ENCODE measurements at places on chromosomes 11 and 22.

DNA sequence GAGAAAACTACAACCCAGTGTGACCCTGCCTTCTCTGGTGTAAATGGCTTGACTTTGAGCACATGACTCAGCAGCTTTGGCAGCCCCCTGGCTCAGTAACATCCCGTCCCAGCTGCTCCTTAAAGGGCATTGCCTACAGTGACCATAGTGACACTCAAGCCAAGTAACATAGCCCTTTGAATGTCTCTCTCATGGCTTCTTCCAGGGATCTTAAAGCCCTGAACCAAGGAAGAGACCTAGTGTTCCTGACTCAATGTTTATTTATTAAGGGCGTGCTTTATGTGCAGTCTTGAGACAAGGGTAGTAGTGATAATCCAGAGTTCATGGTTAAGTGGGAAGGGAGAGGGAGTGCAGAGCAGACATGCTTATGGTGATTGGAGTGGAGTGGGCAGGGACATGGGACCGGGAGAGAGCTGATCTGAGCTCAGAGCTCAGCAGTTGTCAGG, 125.7 kb downstream of the PARVA start:
- DNase-seq: no peak

DNA sequence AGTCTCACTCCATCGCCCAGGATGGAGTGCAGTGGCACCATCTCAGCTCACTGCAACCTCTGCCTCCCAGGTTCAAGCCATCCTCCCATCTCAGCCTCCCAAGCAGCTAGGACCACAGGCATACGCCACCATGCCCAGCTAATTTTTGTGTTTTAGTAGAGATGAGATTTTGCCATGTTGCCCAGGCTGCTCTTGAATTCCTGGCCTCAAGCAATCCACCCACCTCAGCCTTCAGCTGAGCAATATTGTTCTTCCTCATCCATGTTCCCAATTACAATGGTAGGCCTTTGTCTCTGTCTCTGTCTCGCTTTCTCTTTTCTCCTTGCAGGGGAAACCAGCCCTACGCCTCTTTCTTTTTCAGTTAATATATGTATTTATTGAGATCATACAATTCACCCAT, 10.3 kb downstream of the HSPA8 start:
- DNase-seq: peak; percentile 59

- DNase-seq: no peak
These were observed 55.3 kb downstream of the KIRREL3 start for GRCh38 chr11:126945319-126945718.

GRCh38 chr11:114302663-114303062, 6.5 kb downstream of the NNMT start:
- no peak for DNase-seq

DNA sequence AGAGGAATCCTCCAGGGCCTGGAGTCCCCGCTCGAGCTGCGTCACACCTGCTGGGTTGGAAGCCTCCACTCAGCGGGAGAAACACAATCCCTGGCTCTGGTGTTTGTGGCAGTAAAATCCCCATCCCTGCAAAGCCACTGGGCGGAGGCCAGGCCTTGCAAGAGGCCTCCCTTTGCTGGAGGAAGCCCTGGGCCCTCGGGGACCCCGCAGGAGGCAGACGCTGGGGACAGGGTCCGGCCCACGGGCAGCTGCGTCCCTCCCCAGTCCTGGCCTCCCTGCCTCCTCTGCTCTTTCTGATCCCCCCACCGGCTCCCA, 194.7 kb downstream of the BRD1 start:
- DNase-seq: no peak

DNA sequence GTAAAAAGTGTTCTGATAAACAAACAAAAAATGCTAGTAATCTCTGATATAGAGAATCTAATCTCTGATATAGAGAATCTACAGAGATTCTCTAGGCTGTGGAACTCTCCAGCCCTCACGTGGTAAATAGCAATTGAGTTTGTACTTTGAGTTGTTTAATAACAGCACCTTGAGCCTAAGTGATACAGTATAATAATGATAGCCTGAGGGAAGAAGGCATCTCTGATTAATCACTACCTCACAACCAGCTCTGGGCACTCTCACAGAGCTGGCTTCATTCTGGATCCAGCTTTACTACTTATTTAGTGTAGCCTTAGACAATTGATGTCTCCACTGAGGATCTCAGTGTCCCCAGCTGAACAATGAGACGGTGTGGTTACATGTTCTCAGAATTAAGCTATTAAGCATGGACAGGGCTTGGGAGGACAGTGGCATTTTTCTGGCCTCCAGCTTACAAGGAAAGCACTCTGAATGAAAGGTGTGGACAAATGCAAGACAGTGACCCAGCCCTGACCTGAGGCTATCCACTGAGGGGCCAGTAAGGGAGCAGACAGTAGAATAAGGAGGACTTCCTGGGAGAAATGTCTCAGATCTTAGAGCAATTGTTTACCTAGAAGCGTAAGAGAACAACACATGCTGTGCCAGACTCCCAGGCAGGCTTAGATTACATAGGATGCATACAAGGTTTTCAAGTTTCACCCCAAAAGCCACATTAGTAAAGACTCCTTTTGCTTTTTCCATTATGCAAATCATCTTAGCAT, 88.7 kb upstream of the DRD2 start:
- no peak for DNase-seq

DNA sequence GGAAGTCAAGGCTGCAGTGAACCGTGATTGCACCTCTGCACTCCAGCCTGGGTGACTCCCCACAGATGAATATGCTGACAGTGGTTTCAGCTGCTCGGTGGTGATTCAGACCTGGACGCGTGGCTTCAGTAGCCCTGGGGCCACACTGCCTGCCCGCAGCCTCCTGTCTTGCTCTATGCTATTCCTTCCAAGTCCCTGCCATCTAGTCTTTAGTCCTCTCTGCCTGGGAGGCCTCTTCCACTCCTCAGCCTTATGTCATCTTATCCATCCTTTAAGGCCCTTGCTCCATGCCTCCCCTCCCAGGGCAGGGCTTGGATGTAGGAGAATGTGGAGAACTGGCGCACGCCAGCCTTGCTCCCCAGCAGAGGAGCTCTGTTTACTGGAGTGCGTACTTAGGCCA, 23.0 kb downstream of the YDJC start:
- DNase-seq: no peak

DNA sequence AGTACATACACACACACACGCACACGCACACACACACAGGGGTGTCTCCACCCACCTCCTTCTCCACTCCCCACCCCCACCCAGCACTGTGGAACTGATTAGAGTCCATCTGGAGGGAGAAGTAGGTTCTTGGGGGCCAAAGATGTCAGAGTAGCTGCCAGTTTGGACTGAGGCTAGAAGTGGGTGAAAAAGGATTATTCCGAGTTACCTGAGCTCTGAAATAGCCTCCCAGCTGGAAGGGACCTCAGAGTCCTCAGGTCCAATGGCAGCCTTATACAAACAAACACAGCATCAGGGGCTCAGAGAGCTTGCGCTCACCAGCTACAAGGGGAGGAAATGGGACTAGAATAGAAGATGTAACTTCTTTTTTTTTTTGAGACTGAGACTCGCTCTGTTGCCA, 20.8 kb downstream of the IL10RA start:
- DNase-seq: no peak

GRCh38 chr11:2580061-2580421, 119.8 kb downstream of the KCNQ1OT1 start:
- no peak for DNase-seq

- DNase-seq: no peak
These were observed 27.5 kb upstream of the MTNR1B start for GRCh38 chr11:92941676-92942571.

- no peak for DNase-seq
These were observed 107.3 kb downstream of the XKR3 start for GRCh38 chr22:16717699-16718558.
